ENCODE measurements at places on chromosomes 11 and 22.

DNA sequence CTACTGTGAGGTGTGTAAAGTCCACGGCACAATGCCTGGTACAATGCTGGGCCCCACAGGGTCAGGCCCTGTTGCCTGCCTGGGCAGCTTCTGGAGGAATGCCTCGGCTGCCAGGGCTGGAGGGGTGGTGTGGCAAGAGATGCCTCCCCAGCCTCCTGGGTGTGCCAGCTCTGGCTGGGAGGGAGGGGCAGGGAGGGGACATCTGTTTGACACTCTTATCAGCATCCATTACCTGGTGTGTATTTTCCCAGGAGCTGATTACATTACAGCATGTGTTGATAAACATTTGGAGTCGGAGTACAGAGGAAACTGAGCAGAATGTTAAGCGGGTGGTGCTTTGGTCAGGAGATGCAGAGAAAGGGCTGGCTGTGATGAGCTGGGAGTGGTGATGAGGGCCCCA, 11.0 kb upstream of the NECTIN1 start:
- no peak for DNase-seq
- no peak overlapping the region for H3K4me3 ChIP-seq
- no peak overlapping the region for H3K27ac ChIP-seq
- peaks cover 23% of the 10 kb centered on the region for H3K27me3 ChIP-seq

DNA sequence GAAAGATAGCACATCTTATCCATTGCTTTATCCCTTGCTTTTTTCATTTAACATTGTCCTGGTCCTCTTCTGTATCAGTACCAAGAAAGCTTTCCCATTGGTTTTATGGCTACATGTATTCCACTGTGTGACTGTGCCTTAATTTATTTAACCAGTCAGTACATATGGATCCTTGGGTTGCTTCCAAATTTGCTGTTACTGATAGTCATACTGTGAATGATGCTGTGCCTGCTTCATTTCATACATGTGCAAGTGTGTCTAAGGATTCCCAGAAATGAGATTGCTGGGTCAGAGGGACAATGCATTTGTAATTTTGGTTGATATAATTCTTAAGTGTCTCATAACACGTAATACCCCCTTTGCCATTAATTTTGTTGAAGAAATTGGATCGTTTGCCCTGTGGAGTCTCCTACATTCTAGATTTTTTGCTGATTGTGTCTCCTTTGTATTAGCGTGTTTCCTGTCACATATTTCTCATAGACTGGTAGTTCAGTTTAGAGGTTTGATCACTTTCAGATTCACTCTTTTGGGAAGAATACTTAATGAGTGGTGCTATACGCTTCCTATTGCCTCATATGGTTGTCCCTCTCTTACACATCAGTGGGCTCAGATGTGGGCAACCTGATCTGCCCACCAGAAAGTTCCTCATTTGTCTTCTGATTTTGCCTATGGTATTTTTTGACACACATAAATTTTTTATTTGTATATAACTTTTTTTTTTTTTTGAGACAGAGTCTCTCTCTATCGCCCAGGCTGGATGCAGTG, 35.3 kb downstream of the MYBPC3 start:
- peaks cover 5% of the 10 kb centered on the region for H3K36me3 ChIP-seq
- no peaks in the 10 kb centered on the region for H3K27me3 ChIP-seq
- H3K27ac ChIP-seq = peak overlapping the region; percentile 1
- no peak overlapping the region for H3K4me3 ChIP-seq
- DNase-seq = no peak

DNA sequence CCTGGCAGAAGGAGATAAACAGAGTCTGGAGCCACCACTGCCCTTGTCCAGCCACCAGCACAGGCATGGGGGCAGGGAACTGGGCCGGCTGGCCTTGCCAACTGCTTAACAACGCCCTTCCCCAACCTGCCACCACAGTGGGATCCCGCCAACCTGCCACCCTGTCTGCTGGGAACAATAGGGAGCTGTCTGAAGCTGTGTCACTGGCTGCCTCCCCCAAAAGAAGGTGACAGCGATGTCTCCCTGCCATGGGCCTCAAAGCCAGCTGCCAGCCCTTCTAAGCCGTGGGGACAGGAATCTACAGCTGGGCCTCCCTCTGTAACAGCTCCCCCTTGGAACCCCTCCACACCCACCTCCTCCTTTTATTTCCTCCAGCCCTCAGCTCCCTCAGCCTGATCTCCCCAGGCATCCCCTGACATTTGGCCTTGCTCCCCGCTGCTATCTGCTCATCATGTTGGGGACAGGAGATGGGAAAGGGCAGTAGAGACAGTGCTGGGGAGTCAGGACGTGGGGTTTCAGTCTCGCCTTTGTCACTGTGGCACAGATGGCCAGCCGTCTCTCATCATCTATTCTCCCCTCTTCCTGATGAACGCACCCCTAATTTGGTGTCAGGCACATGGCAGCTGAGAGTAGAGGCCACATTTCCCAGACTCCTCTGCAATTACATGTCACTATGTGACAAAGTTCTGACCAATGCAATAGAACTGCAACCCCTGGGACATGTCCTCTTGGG, 51.3 kb upstream of the PRDM11 start:
- no peak for DNase-seq
- H3K4me3 ChIP-seq = no peak overlapping the region
- H3K36me3 ChIP-seq = no peaks in the 10 kb centered on the region
- peaks cover 14% of the 10 kb centered on the region for H3K4me1 ChIP-seq

- DNase-seq = no peak
- H3K27ac ChIP-seq = no peak overlapping the region
- no peaks in the 10 kb centered on the region for H3K36me3 ChIP-seq
- no peak overlapping the region for H3K4me3 ChIP-seq
- H3K4me1 ChIP-seq = no peaks in the 10 kb centered on the region
Measured at GRCh38 chr11:94753630-94754029, 14.5 kb upstream of the AMOTL1 start.

- no peak for DNase-seq
- H3K4me3 ChIP-seq = no peak overlapping the region
- H3K36me3 ChIP-seq = no peaks in the 10 kb centered on the region
- H3K27me3 ChIP-seq = no peaks in the 10 kb centered on the region
Measured at GRCh38 chr11:39780131-39780530, 1679.3 kb downstream of the LRRC4C start.

GRCh38 chr11:115334932-115335788, 169.1 kb downstream of the CADM1 start:
- no peaks in the 10 kb centered on the region for H3K4me1 ChIP-seq
- no peaks in the 10 kb centered on the region for H3K36me3 ChIP-seq
- no peak for DNase-seq
- no peak overlapping the region for H3K27ac ChIP-seq

- H3K4me3 ChIP-seq = no peak overlapping the region
- no peaks in the 10 kb centered on the region for H3K27me3 ChIP-seq
- H3K36me3 ChIP-seq = peaks cover 6% of the 10 kb centered on the region
Measured at GRCh38 chr11:65646958-65647701, 9.2 kb downstream of the SIPA1 start.

GRCh38 chr11:78339945-78340344, 77.7 kb downstream of the GAB2 start:
- peaks cover 50% of the 10 kb centered on the region for H3K4me1 ChIP-seq
- peak overlapping the region; percentile 23 for H3K4me3 ChIP-seq
- H3K27me3 ChIP-seq = no peaks in the 10 kb centered on the region
- H3K36me3 ChIP-seq = peaks cover 9% of the 10 kb centered on the region
- DNase-seq = no peak

- H3K36me3 ChIP-seq = no peaks in the 10 kb centered on the region
- H3K4me3 ChIP-seq = peak overlapping the region; percentile 85
- no peaks in the 10 kb centered on the region for H3K27me3 ChIP-seq
- no peak for DNase-seq
- peak overlapping the region; percentile 88 for H3K27ac ChIP-seq
Measured at GRCh38 chr22:39098026-39098425, 982 bp downstream of the APOBEC3H start.

GRCh38 chr11:104781037-104781436, 117.2 kb downstream of the CASP12 start:
- H3K27me3 ChIP-seq = no peaks in the 10 kb centered on the region
- DNase-seq = no peak
- no peaks in the 10 kb centered on the region for H3K4me1 ChIP-seq
- H3K36me3 ChIP-seq = no peaks in the 10 kb centered on the region
- no peak overlapping the region for H3K4me3 ChIP-seq

DNA sequence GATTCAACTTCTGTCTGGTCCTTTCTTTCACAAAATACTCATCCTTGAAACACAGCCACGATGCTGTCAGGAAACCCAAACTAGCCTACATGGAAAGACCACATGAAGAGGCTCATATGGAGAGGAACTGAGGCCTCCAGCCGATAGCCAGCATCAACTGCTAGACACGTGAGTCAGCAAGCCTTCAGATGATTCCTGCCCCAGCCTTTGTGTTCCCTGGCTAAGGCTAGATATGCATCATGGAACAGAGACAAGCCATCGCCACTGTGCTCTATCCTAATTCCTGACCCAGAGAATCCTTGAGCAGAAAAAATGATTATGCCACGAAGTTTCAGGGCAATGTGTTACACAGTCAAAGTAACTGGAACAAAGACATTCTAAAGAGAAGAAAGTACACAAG, 75.5 kb downstream of the ENTHD1 start:
- H3K4me1 ChIP-seq = peaks cover 1% of the 10 kb centered on the region
- no peak overlapping the region for H3K4me3 ChIP-seq
- H3K36me3 ChIP-seq = no peaks in the 10 kb centered on the region

DNA sequence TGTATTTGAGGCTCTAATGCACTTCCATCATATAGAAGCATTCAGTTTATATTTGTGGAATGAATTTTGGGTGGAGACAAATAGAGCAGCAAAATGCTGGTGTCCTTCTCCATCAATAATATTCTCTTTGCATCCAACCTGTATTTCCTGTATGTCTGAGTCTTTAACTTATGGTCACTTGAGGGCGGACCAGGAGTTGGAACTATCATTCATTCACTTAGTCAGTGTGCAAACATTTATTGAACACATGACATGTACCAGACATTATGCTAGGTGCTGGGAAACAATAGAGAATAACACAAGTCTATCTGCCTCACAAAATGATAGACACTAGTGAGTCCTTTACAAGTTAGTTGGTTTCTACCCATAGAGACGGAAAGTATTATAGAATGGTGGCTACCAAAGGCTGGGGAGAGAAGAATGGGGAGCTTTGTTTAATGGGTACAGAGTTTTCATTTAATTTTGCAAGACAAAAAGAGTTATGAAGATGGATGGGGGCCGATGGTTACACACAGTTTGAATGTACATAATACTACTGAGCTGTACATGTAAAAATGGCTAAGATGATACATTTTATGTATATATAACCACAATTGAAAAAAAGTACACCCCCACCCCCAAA, 4.6 kb upstream of the TMEM123 start:
- H3K36me3 ChIP-seq = peaks cover 1% of the 10 kb centered on the region
- H3K27ac ChIP-seq = peak overlapping the region; percentile 18
- no peak for DNase-seq
- peak overlapping the region; percentile 55 for H3K4me3 ChIP-seq
- no peaks in the 10 kb centered on the region for H3K27me3 ChIP-seq

DNA sequence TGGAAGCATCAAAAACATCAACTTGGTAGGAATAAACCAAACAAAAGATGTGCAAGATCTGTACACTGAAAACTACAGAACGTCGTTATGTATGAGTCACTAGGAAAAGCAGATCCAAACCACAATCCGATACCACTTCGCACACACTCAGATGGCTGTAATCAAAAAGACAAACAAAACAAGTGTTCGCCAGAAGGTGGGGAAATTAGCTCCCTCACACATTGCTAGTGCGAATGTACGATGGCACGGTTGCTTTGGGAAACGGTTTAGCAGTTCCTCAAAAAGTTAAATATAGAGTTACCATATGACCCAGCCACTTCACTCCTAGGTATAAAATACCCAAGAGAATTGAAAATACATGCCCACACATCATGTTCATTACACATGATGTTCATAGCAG, 14.8 kb upstream of the CARD10 start:
- peak overlapping the region; percentile 32 for H3K4me3 ChIP-seq
- no peaks in the 10 kb centered on the region for H3K36me3 ChIP-seq
- DNase-seq = no peak
- peaks cover 43% of the 10 kb centered on the region for H3K4me1 ChIP-seq
- peaks cover 20% of the 10 kb centered on the region for H3K27me3 ChIP-seq

DNA sequence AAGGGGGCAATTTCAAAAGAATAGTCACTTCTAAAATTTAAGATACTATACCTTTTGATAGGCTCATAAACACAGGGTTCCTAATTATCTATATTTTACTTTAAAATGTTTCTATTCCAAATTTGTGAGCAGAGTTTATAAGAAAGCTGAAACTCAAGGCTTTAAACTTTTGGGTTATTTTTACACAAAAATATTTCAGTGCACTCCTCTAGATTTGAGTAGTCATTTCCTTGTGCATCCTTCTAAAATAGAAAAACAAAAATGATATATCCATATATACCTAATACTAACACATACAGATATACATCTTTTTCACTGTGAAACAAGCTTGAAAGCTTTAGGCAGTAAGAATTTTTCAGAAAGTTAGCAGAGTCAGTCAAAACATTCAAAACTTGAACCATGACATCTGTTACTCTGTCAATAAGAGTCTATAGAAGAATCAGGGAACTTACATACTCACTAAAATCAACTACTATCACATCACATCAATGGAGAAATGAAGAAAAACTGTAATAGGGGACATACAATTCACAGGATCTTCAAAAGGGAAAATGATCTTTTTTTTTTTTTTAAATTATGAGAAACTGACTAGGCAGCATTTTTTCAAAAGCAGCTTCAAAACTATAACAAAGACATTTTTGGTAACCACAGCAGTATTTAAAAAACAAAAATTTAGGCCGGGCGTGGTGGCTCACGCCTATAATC, 5.1 kb downstream of the PHF21A start:
- peaks cover 68% of the 10 kb centered on the region for H3K4me1 ChIP-seq
- H3K27me3 ChIP-seq = no peaks in the 10 kb centered on the region
- DNase-seq = no peak
- peaks cover 12% of the 10 kb centered on the region for H3K36me3 ChIP-seq

- no peak for DNase-seq
- H3K4me1 ChIP-seq = peaks cover 28% of the 10 kb centered on the region
- no peak overlapping the region for H3K27ac ChIP-seq
- H3K27me3 ChIP-seq = no peaks in the 10 kb centered on the region
Measured at GRCh38 chr22:19182472-19183157, 4.1 kb upstream of the SLC25A1 start.

DNA sequence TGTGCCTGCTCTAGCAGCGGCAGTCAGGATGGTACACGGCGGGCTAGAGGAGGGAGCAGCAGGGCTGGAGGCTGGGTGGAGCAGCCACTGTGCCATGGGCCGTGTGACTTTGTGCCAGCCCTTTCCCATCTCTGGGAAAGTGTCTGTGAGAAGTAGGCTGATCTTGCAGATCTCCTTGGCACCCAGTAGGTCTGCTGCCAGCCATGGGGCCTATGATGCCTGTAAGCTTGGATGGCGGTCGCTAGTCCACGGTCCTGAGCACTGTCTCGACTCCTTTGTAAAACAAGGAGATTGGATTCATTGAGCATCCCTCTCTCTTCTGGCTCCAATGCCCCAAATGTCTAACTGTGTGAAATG, 22.6 kb downstream of the AMPD3 start:
- H3K27ac ChIP-seq = no peak overlapping the region
- H3K4me3 ChIP-seq = no peak overlapping the region
- no peaks in the 10 kb centered on the region for H3K27me3 ChIP-seq
- DNase-seq = no peak
- no peaks in the 10 kb centered on the region for H3K36me3 ChIP-seq
- H3K4me1 ChIP-seq = peaks cover 36% of the 10 kb centered on the region

GRCh38 chr22:49321477-49322055, 506.1 kb downstream of the BRD1 start:
- no peaks in the 10 kb centered on the region for H3K36me3 ChIP-seq
- H3K27me3 ChIP-seq = peaks cover 22% of the 10 kb centered on the region
- H3K27ac ChIP-seq = no peak overlapping the region
- no peaks in the 10 kb centered on the region for H3K4me1 ChIP-seq
- no peak overlapping the region for H3K4me3 ChIP-seq
